Hematopoietic multipotent progenitor cell (in vitro differentiated cells): ENCODE measurements at places on chromosomes 2 and 18.

DNA sequence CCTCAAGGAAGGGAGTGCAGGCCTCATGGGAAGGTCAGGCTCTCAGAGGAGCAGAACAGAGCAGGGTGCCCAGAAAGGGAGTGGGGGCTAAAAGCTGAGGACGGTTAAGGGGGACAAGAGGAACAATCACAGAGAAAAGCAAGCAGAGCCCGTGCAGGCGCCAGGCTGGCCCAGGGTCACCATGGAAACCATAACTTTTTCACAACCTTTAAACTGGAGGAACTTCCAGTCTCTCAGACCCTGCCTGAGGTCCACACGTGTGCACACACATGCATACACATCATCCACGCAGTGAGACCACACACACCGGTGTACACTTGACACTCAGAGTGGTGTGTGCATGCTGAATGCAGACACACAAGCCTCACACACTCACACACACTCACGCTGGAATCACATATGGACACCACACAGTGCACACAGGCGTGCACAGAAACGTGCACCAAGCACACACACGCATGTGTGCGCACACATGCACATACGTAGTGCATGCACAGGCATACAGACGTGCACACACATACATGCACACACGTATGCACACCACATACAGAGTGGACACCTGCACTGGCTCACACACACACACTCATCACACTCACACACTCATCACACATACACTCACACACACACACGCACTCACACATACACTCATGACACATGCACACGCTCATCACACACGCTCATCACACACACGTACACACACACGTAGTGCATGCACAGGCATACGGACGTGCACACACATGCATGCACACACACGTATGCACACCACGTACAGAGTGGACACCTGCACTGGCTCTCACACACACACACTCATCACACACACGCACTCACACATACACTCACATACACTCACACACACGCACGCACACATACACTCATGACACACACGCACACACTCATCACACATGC lies 37.2 kb upstream of the SNED1 start:
- DNase-seq = peak; percentile 51

- no peak for DNase-seq
Observed at GRCh38 chr2:150459281-150459680, 28.2 kb downstream of the RND3 start.

DNA sequence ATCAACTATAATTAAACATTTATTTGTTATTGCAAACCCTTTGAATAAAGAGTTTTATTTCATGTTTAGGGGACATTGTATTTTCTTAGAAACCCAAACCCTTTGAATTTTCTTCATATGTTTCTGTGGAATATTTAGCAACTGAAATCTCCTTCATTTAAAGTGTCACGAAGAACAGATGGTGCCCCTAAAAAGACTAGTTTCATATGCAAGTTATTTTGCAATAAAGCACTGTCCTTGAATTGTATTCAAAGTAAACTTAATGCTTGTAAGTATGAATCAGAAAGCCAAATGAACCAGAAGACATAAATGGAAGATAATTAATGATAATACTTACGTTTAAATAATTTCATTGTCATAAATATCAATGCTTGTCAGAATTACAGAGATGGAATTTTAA lies 151.9 kb upstream of the CWC22 start:
- no peak for DNase-seq

- DNase-seq = no peak
Observed at GRCh38 chr2:2061091-2061696, 269.9 kb downstream of the MYT1L start.

DNA sequence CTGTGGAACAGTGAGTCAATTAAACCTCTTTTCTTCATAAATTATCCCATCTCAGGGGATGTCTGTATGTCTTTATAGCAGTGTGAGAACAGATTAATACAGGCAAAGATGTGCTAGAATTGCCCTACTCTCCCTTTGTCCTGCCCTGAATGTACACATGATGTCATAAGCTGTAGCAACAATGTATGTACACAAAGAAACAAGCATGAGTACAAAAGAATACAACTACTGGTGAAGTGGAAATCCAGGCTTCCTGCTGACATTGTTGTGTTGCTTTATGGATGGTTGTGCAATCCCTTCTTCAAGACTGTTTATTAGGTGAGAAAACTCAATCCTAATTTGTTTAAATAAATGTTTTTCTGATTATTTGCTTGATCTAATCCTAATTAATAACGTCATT lies 446.6 kb downstream of the DSC3 start:
- no peak for DNase-seq

- no peak for DNase-seq
Observed at GRCh38 chr2:17429130-17429529, 89.1 kb downstream of the RAD51AP2 start.

DNA sequence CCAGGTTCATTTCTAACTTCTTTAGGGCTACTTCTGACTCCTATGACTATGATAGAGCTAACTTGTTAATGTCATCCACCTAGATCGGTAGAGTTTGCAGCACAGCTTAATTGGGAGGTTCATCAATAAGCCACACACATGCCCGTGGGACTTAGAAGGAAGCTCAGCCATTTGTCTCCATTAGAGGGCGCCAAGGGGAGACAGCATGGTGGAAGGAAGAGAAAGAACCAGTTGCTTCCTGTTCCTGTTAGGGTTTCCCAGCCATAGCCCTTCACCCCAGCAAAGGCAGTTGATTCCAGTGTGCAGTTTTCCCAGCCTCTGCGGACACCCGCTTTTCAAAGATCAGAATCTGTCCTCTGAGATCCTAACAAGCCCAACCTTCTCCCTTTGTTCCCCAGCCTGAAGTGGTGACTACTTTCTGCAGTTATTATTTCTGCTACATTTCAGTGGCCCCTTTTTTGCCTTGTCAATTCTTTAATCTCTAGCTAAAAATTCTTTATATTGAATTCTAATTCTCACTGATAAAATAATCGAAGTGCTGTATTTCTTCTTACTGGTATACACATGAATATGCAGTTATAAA lies 30.3 kb downstream of the MAIP1 start:
- DNase-seq = peak; percentile 64

- DNase-seq = no peak
Observed at GRCh38 chr2:75221862-75222261, 22.5 kb upstream of the TACR1 start.

- DNase-seq = no peak
Observed at GRCh38 chr2:56589835-56590234, 406.0 kb downstream of the CCDC85A start.

GRCh38 chr2:37350034-37350433 lies 5.6 kb downstream of the QPCT start:
- DNase-seq = peak; percentile 79

GRCh38 chr18:23134780-23135549 lies at the start of gene CABLES1:
Gene CABLES1 (plus strand): TSS chr18:23135485. CDS start chr18:23135763, 278 bp downstream.
- DNase-seq = no peak

DNA sequence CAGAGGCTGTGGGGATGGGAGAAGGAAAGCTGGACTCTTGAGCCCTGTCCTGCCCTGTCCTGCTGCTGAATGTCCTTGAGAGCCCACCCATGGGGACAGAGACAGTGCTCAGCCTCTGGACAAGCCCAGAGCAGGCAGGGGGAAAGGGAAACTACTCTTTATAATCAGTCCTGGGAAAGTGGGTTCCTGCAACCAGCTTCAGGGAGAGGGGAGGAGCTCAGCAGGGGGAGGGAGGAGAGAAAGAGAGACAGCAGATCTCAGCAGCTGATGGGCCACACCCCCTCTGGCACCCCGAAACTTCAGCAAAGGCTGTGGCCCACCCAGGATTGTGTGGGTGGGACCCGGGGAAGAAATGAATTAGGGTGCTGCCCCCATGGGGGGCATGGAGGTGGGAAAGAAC lies 11.6 kb downstream of the ECEL1 start:
- DNase-seq = no peak

DNA sequence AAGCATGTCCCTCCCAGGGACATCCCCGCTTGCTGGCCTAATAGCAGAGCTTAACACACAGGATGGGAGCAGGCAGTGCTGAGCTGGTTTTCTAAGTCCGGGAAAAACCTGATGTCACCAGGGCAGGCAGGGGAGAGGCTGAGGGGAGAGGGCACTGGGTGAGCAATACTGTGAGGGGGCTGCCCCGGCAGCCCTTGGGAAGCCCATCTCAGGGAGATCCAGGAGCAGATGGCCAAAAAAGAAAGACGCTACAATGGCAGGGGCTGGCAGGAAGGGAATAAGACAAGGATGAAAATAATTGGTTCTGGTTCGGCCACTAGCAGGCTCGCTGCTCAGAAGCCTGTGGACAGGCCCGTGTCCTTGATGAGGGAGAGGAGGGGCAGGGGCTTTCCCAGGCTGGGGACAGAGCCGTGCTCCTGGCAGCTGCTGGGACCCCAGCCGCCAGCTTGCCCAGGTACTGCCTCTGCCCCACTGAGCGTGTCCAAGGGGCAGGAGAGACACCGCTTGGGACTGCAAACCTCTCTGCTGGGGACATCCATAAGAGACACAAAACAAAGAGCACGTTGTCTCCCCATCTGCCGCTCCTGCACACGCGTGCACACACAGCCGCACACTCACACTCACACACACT lies 30.2 kb downstream of the SMAD7 start:
- DNase-seq = no peak

DNA sequence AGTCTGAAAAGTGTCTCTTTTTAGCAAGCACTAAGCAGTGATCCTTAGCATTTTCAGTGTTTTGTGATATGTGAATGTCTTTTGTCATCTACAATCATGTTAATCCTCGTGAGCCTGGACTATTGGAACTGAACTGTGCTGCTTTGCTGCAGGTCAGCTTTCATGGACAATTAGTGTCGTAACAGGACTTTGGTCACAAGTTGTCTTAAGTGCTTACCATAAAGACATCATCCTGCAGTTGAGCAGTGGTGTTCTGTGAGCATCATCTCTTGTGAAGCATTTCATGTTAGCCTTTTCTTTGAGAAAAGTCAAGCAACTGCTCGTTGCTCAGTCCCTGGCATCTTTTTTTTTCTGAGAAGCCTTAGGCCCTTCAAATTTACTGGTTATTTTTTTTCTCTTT lies 135.9 kb downstream of the ZNF407 start:
- DNase-seq = no peak

DNA sequence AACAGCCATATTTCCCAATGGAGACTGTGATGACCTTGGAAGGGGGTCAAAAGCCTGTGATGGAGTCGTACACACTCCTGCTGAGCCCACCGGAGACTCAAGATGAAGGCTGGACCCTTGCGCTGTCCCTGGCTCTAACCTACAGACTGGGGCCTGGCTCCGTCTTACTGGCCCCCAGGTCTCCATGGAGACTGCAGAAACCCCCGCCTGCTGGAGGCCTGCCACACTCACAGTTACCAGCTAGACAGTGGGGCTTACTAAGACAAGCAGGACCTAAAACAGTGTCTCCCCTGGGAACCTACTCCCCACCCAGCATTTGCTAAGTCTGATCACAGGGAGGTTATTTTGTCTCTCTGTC lies 9.6 kb downstream of the C2orf72 start:
- no peak for DNase-seq

DNA sequence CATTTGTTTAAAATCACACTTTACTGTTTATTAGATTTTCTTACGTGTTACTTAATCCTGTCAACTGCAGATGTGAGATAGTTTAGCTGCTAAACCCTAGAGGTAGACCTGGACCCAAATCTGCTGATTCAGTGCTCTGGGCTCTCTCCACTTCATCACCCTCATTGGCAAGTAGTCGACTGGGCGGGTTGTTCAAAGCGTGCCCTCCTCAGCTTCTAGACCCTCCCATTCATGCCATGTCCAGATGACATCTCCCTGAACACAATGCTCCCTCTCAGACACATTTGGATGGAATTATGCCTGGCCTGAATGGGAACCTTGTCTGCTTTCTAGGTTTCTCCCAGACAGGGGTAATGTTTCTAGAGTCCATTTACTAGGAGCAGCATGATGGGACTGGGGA lies 43.7 kb downstream of the RPIA start:
- DNase-seq = no peak

DNA sequence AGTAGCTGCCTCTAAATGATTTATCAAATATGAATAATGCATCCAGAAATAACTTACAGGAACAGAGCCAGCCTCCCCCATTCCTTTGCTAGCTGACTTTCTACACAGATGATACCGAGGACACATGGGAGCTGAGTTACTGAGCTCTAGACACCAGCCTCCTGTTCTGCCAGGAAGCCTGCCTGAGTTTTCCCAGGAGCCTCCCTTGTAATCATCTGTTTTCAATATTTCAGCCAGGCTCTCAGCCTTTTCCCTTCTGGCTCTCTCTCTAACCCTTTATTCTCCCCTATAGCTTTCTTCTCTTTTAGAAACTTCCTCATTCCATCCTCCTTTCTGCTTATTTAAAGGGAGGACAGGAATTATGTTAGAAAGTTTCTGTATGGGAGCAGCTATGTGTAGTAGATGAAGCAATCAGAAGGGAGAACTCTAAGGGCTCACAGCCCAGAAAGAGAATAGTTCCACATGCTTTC lies 911.6 kb downstream of the TDRD15 start:
- no peak for DNase-seq

DNA sequence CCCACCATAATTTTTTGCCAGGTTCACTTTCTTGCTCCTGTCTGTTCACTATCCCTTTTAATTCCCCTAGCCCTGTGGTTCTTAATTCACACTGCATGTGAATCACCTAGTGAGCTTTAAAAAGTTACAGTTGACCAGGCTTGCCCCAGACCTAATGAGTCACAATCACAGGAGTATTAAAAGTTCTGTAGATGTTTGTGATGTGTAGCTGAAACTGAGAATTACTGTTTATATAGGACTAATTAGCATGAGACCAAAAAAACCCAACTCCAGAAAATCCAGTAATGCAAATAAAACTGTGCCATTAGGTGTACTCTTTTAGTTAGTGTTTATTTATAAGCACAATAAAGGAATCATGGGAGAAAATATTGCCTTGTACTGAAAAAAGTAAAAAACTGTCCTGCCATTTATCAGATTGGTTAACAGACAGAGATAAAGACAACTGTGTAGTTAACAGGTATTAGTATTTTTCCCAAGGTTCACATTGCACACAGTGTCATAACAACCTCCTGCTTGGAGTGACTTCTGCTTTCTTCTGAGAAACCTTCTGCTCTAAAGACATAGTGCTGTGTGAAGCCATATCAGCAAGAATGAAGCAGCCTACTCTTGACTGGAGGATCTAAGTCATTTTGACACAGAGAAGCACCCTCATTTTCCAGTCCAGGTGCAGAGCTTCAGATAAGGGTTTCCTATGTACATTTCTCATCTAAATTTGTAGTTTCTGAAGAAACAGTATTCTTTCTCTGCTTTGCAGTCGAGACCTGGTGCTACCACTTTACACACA lies 39.0 kb downstream of the VAPA start:
- no peak for DNase-seq

DNA sequence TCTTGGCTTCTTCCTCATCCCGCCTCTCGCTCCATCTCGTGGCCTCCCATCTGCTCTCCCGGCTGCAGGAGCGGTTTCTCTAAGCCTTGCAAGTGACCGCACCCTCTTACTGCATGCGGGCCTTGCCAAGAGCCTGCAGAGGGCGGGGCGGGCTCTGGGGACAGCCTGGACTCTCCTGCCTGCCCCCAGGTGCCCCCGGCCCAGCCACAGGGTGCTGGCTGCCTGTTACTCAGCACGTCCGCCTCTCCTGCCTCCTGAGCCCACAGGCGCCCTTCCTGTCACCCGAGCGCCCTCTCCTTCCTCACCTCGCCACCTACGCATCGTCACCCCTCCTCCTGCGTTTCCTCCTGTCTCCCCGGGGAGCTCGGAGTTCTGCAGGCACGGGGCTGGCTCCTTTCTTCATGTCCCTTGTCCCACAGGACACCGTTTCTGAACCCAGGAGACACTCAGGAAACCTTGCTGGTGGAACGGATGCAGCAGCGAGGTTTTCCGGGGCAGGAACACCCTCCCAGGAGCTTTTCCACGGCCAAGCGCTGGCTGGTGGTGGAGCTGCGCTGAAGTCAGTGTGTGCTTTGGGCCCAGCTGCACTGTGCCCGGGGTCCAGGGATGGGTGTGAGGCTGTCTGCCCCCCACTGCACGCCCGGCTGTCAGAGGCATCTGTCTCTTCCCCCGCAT lies 28.5 kb downstream of the HPCAL1 start:
- peak; percentile 39 for DNase-seq
